ENCODE measurements at places on chromosomes 3 and 15. TPM values are rescaled to one million over a fixed set of nuclear protein-coding genes. Genes with fewer than 3 reads are reported as not detected.
A peak's percentile ranks its signal among the peaks of the same experiment; 100 is the strongest.

PDZRN3 gene
- total RNA-seq = 20.0 TPM

GRAMD2A gene
- 0.65 TPM for total RNA-seq

TNNC1 gene
- total RNA-seq = 13.7 TPM

DNA sequence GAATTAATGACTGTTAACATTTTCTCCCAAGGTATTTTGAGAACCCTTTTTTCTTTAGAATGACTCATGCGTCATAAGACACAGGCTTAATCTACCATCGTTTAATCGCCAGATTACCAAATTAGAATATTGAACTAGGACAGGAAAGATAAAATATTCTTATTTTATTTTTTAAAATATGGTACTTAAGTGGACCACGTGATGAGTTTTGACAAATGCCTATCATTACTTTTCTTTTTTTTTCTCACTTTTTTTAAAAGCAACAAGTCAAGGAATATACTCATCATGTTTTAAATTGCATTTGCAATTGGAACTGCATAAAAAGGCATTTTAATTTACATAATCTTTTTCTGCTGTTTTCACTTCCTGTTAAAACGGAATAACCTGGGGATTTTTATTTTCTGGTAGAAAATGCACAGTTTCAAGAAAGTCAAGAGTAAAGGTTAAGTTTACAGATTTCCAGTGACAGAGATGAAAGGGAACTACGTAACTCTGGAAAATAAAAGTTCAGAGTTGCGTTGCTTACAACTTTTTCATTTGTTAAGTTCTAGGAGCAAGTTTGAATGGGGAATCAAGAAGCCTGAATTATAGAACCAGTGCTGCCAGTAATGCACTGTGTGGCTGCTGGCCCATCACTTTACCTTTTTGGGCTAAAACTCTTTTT lies 23.6 kb downstream of the SIAH2 start:
- H3K4me3 ChIP-seq = no peak overlapping the region
- H3K27ac ChIP-seq = no peak overlapping the region
- H3K27me3 ChIP-seq = no peaks in the 10 kb centered on the region

GREM1 gene
- 142 TPM for total RNA-seq

TUSC2 gene
- 17.0 TPM for total RNA-seq

DNA sequence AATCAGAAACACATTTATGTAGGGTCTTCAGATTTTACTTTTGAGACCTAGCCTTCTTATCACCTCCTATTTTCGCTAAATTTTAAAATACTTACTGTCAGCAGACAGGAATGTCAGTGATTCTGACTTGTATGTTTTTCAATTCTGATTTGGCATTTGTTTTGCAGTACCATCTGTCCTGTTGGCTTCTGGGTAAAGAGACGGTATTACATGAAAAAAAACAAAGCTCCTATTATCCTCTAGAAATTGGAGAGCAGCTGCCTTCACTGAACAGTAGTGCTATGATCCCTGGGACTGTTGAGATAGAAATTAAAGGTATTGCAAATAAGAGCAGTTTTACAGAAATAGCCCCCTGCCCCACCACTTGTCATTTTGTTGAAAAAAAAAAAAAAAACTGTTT lies 8.4 kb downstream of the ARMC8 start:
- no peak for DNase-seq
- H3K4me3 ChIP-seq = no peak overlapping the region
- H3K4me1 ChIP-seq = peaks cover 16% of the 10 kb centered on the region
- H3K27ac ChIP-seq = peak overlapping the region; percentile 5
- H3K36me3 ChIP-seq = peaks cover 4% of the 10 kb centered on the region
- no peaks in the 10 kb centered on the region for H3K27me3 ChIP-seq

DNA sequence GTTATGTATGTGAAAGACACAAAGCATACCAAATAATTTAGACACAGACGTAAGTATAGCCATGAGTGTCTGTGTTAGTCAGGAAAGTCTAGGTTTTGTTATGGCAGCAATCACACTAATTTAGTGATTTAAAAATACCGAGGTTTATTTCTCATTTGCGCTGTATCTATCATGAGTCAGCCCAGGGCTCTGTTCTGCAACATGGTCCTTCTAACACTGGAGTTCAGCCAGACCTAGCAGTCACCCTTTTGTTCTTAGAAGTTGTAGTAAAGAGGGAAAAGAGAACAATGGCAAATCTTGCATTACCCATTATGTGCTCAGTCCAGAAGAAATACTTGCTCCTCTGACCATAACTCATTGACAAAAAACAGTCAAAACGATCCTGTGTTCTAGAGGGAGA lies 311.5 kb downstream of the NLGN1 start:
- no peaks in the 10 kb centered on the region for H3K4me1 ChIP-seq
- no peaks in the 10 kb centered on the region for H3K36me3 ChIP-seq
- no peak for DNase-seq
- H3K27ac ChIP-seq = no peak overlapping the region

GPR15 gene
- total RNA-seq = not detected

DNA sequence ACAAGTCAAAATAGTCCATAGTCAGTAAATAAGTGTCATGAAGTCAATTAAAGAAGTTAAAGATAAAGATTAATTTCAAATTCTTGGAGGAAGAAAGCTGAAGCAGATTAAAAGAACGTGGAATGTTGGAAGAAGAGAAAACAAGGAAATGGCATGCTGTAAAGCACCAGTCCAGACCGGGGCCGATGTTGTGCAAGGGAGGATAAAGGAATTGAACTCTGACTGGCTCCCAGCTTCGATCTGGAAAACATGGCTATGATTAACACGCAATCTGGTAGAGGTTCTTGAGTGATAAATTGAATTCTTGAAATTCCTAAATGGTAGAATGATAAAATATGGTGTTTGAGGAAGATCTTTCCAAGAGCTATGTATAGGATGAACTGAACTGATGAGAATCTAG lies 194.4 kb downstream of the MEIS2 start:
- H3K27me3 ChIP-seq = no peaks in the 10 kb centered on the region
- H3K36me3 ChIP-seq = no peaks in the 10 kb centered on the region
- H3K4me3 ChIP-seq = no peak overlapping the region
- no peak for DNase-seq
- H3K27ac ChIP-seq = no peak overlapping the region

LRTM1 gene
- total RNA-seq = not detected

GRCh38 chr3:59555593-59556315 lies 505.9 kb upstream of the CFAP20DC start:
- H3K27ac ChIP-seq = peak overlapping the region; percentile 33
- H3K36me3 ChIP-seq = peaks cover under 1% of the 10 kb centered on the region
- peaks cover 25% of the 10 kb centered on the region for H3K4me1 ChIP-seq
- DNase-seq = no peak
- no peaks in the 10 kb centered on the region for H3K27me3 ChIP-seq
- H3K4me3 ChIP-seq = no peak overlapping the region

EPHB1 gene
- total RNA-seq = 1.6 TPM

KBTBD12 gene
- not detected for total RNA-seq

VEPH1 gene
- total RNA-seq = 4.3 TPM

DNA sequence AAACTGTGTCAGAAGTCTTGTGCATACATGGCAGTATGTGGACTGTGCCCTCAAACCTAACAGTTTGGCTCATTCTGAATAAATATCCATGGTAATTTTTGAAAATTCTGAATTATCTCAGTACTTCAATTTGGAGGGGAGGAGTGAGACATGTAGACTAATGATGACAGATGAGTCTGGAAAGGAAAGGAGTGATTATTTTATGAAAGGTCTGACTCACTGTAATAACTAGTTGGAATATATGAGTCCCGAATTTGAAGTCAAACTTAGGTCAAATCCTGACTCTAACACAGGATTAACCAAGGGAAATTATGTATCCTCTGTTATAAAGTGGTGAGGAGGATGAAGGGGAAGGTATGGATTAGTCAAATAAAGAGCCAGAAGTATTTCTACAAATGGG lies 38.6 kb downstream of the SUCNR1 start:
- peaks cover 22% of the 10 kb centered on the region for H3K4me1 ChIP-seq
- H3K36me3 ChIP-seq = no peaks in the 10 kb centered on the region
- no peaks in the 10 kb centered on the region for H3K27me3 ChIP-seq
- H3K27ac ChIP-seq = no peak overlapping the region

- no peaks in the 10 kb centered on the region for H3K4me1 ChIP-seq
- no peaks in the 10 kb centered on the region for H3K27me3 ChIP-seq
- peaks cover 1% of the 10 kb centered on the region for H3K36me3 ChIP-seq
- no peak overlapping the region for H3K27ac ChIP-seq
Observed at GRCh38 chr3:58801541-58801940, 135.0 kb upstream of the FAM3D start.

ULK4 gene
- total RNA-seq = 9.2 TPM

PRRT3 gene
- 7.6 TPM for total RNA-seq

GRCh38 chr3:30354972-30355371 lies 251.4 kb upstream of the TGFBR2 start:
- no peak for DNase-seq
- H3K27me3 ChIP-seq = no peaks in the 10 kb centered on the region
- peaks cover 36% of the 10 kb centered on the region for H3K4me1 ChIP-seq

DNA sequence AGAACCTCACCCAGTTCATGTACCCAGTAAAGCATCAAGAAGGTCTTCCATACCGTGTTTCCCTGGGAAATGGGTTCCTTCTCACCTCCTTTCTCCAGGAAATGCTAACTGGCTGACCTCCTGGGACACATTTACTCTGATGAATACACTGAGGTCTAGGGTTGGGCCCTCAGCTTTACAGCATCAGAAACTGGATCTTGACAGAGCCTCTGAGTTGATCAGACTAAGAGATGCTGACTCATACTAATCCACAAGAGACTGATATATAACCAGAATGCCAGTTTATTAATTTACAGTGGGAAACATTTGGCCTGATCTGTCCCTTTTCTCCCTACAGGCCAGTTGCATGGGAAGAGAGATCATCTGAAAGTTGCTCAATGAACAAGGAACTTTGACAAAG lies 55.8 kb downstream of the GTF2E1 start:
- H3K27me3 ChIP-seq = no peaks in the 10 kb centered on the region
- H3K4me3 ChIP-seq = no peak overlapping the region
- no peaks in the 10 kb centered on the region for H3K36me3 ChIP-seq
- no peak for DNase-seq
- H3K27ac ChIP-seq = no peak overlapping the region

DNA sequence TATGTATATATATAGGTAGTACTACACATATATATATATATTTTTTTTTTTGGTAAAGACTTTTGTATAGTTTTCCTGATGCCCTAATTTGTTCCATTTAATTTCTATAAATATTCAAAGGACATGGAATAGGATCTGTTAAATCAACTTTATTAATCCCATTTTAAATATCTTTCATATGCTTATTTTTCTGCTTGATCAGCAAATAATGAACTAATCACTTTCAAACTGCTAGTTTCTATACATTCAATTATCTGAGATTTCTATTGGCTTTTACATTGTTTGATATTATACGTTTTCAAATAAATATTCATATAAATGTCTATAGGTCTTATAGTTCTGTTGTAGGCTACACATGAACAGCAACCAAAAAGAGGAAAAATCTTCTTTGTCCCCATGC lies 21.7 kb downstream of the ZXDC start:
- no peak overlapping the region for H3K4me3 ChIP-seq
- peaks cover 31% of the 10 kb centered on the region for H3K36me3 ChIP-seq
- no peak overlapping the region for H3K27ac ChIP-seq
- no peak for DNase-seq
- H3K27me3 ChIP-seq = no peaks in the 10 kb centered on the region

SERPINI2 gene
- not detected for total RNA-seq

PPP1R14D gene
- total RNA-seq = not detected

FBN1 gene
- total RNA-seq = 1,190 TPM

DNA sequence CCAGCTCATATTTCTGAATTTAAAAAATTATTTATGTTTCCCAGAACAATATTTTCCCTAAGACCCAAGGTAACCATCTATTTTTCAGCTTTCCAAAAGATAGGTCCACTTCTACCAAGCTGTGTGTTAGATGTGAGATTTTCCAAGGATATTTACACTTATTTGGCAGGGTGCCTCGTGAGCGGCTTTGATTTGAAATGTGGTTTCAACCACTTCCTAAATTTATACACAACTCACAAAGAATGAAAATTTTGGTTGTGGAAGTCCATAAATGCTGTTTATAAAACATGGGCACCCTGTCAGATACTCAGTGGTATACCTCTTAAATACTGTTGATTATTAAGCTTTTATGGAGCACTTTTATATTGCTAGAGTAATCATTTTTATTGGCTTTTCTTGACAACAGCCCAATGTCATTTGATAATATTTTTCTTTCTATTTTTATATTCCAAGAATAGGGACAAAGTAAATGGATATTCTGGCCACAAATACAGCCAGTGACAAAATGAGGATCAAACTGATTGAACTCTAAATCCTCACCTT lies 57.6 kb downstream of the GAP43 start:
- H3K27me3 ChIP-seq = no peaks in the 10 kb centered on the region
- DNase-seq = no peak
- no peak overlapping the region for H3K27ac ChIP-seq
- H3K4me3 ChIP-seq = no peak overlapping the region
- H3K4me1 ChIP-seq = peaks cover 9% of the 10 kb centered on the region
- no peaks in the 10 kb centered on the region for H3K36me3 ChIP-seq

GRCh38 chr15:42605796-42606195 lies 30.4 kb downstream of the STARD9 start:
- H3K36me3 ChIP-seq = no peaks in the 10 kb centered on the region
- H3K4me1 ChIP-seq = peaks cover 32% of the 10 kb centered on the region
- no peak for DNase-seq
- no peak overlapping the region for H3K4me3 ChIP-seq
- no peak overlapping the region for H3K27ac ChIP-seq

GRCh38 chr3:161599697-161600096 lies 103.1 kb downstream of the OTOL1 start:
- H3K36me3 ChIP-seq = no peaks in the 10 kb centered on the region
- H3K4me1 ChIP-seq = no peaks in the 10 kb centered on the region
- H3K27ac ChIP-seq = no peak overlapping the region
- H3K4me3 ChIP-seq = no peak overlapping the region
- DNase-seq = no peak
- H3K27me3 ChIP-seq = peaks cover 11% of the 10 kb centered on the region

- no peaks in the 10 kb centered on the region for H3K36me3 ChIP-seq
- no peak for DNase-seq
- no peak overlapping the region for H3K4me3 ChIP-seq
- peaks cover 23% of the 10 kb centered on the region for H3K4me1 ChIP-seq
Observed at GRCh38 chr3:14991151-14991742, 43.9 kb downstream of the NR2C2 start.

DNA sequence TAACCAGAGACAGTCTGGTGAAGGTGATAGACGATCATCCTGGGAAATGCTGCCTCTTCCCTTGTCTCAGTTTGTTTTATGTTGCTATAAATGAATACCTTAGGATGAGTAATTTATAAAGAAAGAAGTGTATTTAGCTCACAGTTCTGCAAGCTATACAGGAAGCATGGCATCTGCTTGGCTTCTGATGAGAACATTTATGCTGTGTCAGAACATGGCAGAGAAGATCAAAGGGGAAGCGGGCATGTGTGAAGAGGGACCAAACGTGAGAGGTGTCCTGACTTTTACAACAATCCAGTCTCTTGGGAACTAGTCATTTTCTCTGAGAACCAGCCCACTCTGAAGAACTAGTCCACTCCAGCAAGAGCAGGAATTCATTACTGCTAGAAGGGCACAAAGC lies 9.6 kb downstream of the CMC1 start:
- peaks cover 5% of the 10 kb centered on the region for H3K4me1 ChIP-seq
- peaks cover 2% of the 10 kb centered on the region for H3K36me3 ChIP-seq
- no peaks in the 10 kb centered on the region for H3K27me3 ChIP-seq
- H3K4me3 ChIP-seq = no peak overlapping the region
- H3K27ac ChIP-seq = no peak overlapping the region
